ENCODE measurements at places on chromosomes 3 and 15. TPM values are rescaled to one million over a fixed set of nuclear protein-coding genes. Genes with fewer than 3 reads are reported as not detected.

GRCh38 chr3:133377396-133377795, 22.5 kb upstream of the BFSP2 start:
- no peak overlapping the region for H3K27ac ChIP-seq
- no peak overlapping the region for H3K4me3 ChIP-seq
- H3K36me3 ChIP-seq = no peaks in the 10 kb centered on the region

DNA sequence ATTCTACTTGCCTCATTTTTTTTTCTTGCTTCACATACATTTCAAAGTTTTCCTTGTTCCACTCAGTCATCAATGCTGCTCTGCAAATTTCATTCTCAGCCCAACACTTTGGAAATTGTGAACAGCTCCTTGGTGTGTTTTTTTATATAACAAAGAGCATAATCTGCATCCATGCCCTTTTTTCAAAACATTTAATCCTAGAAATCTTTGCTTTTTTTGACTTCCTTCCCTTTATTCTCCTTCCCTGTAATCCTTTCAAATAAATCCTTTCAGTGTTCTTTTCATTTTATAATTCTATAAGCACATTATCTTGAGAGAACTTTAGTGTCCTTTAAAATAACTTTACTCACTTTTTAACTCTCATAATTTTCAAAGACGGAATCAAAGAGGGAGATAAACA, 1150.8 kb downstream of the SI start:
- H3K27ac ChIP-seq = no peak overlapping the region
- no peaks in the 10 kb centered on the region for H3K36me3 ChIP-seq
- H3K27me3 ChIP-seq = no peaks in the 10 kb centered on the region
- DNase-seq = no peak
- H3K4me3 ChIP-seq = no peak overlapping the region
- H3K4me1 ChIP-seq = no peaks in the 10 kb centered on the region

GRCh38 chr15:77974416-77975331, 102.8 kb downstream of the TBC1D2B start:
- no peaks in the 10 kb centered on the region for H3K27me3 ChIP-seq
- H3K27ac ChIP-seq = no peak overlapping the region
- no peaks in the 10 kb centered on the region for H3K36me3 ChIP-seq
- DNase-seq = no peak
- no peaks in the 10 kb centered on the region for H3K4me1 ChIP-seq
- no peak overlapping the region for H3K4me3 ChIP-seq

GRCh38 chr3:156576651-156577348, 21.9 kb upstream of the SSR3 start:
- H3K36me3 ChIP-seq = no peaks in the 10 kb centered on the region
- no peak overlapping the region for H3K4me3 ChIP-seq
- peaks cover 14% of the 10 kb centered on the region for H3K27me3 ChIP-seq
- H3K27ac ChIP-seq = no peak overlapping the region
- H3K4me1 ChIP-seq = peaks cover 2% of the 10 kb centered on the region
- no peak for DNase-seq

- peaks cover 15% of the 10 kb centered on the region for H3K4me1 ChIP-seq
- no peak overlapping the region for H3K4me3 ChIP-seq
- DNase-seq = no peak
- no peak overlapping the region for H3K27ac ChIP-seq
Measured at GRCh38 chr15:80998251-80998650, 2.5 kb upstream of the TLNRD1 start.

DNA sequence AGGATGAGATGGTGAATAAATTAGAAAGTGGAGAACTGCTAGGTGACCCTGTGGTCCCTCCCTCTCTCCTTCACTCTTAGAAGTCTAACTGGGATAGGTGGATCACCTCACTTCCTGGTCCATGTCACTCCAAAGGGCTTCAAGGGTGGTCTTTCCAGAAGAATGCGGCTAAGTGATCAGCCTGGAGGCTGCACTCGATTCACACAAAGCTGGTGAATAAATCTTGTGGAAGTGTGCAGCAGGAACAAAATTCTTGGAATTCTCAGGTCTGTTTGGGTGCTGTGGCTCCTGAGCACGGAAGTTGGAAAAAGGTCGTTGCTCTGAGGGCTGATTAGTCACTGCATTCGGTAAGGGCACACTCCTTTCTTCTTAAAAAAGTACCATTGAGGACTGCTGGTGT, 46.3 kb downstream of the GASK1A start:
- H3K4me3 ChIP-seq = no peak overlapping the region
- H3K27ac ChIP-seq = no peak overlapping the region
- peaks cover 43% of the 10 kb centered on the region for H3K4me1 ChIP-seq
- peaks cover 7% of the 10 kb centered on the region for H3K36me3 ChIP-seq
- no peaks in the 10 kb centered on the region for H3K27me3 ChIP-seq
- DNase-seq = no peak

DNA sequence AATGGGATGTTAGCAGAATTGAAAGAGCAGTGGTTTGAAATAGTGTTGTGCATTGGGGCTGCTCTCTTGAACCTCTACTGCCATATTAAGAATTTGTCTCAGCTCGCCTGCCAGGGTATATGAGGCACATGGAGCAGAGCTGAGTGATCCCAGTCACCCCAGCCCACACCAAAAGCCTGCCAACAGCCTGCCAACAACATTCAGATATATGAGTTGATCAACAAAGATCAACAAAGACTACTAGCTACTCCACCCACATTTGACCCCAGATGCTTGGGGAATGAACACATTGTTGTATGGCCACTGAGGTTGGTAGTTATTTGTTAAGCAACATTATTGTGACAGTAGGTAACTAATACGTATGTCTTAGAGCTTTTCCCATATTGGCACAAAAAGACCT, 570.9 kb upstream of the IL12A start:
- no peaks in the 10 kb centered on the region for H3K36me3 ChIP-seq
- H3K27me3 ChIP-seq = no peaks in the 10 kb centered on the region
- no peak overlapping the region for H3K4me3 ChIP-seq

- no peak for DNase-seq
- peaks cover 32% of the 10 kb centered on the region for H3K36me3 ChIP-seq
- H3K27me3 ChIP-seq = no peaks in the 10 kb centered on the region
- peak overlapping the region; percentile 90 for H3K27ac ChIP-seq
Measured at GRCh38 chr15:74872702-74873035, 496 bp downstream of the SCAMP2 start.

- no peak overlapping the region for H3K27ac ChIP-seq
- H3K36me3 ChIP-seq = no peaks in the 10 kb centered on the region
- no peak overlapping the region for H3K4me3 ChIP-seq
- no peaks in the 10 kb centered on the region for H3K4me1 ChIP-seq
- H3K27me3 ChIP-seq = peaks cover 43% of the 10 kb centered on the region
- DNase-seq = no peak
Measured at GRCh38 chr3:68958932-68959331, 26.6 kb upstream of the TAFA4 start.

GRCh38 chr3:44061961-44062360, 179.7 kb upstream of the TOPAZ1 start:
- DNase-seq = no peak
- no peaks in the 10 kb centered on the region for H3K36me3 ChIP-seq
- no peak overlapping the region for H3K27ac ChIP-seq
- H3K4me1 ChIP-seq = peaks cover 24% of the 10 kb centered on the region
- no peak overlapping the region for H3K4me3 ChIP-seq

GRCh38 chr3:186599785-186600166, 13.1 kb upstream of the AHSG start:
- H3K4me1 ChIP-seq = no peaks in the 10 kb centered on the region
- H3K36me3 ChIP-seq = no peaks in the 10 kb centered on the region
- peaks cover 4% of the 10 kb centered on the region for H3K27me3 ChIP-seq
- H3K4me3 ChIP-seq = no peak overlapping the region
- DNase-seq = no peak

- H3K4me1 ChIP-seq = peaks cover 24% of the 10 kb centered on the region
- no peak overlapping the region for H3K27ac ChIP-seq
- no peaks in the 10 kb centered on the region for H3K27me3 ChIP-seq
- H3K4me3 ChIP-seq = no peak overlapping the region
- H3K36me3 ChIP-seq = peaks cover 16% of the 10 kb centered on the region
Measured at GRCh38 chr3:39086144-39086543, 21.3 kb downstream of the GORASP1 start.

- peaks cover 52% of the 10 kb centered on the region for H3K36me3 ChIP-seq
- H3K27me3 ChIP-seq = no peaks in the 10 kb centered on the region
- H3K4me1 ChIP-seq = peaks cover 5% of the 10 kb centered on the region
- H3K4me3 ChIP-seq = no peak overlapping the region
Measured at GRCh38 chr3:111648991-111649579, 53.9 kb upstream of the ZBED2 start.

- H3K27ac ChIP-seq = no peak overlapping the region
- H3K4me3 ChIP-seq = no peak overlapping the region
- peak; percentile 2 for DNase-seq
- no peaks in the 10 kb centered on the region for H3K36me3 ChIP-seq
- no peaks in the 10 kb centered on the region for H3K4me1 ChIP-seq
- H3K27me3 ChIP-seq = peaks cover 27% of the 10 kb centered on the region
Measured at GRCh38 chr15:45790325-45790943, 155.6 kb downstream of the SQOR start.

- H3K36me3 ChIP-seq = peaks cover under 1% of the 10 kb centered on the region
- H3K4me1 ChIP-seq = no peaks in the 10 kb centered on the region
- no peak for DNase-seq
- H3K27ac ChIP-seq = no peak overlapping the region
Measured at GRCh38 chr3:126834596-126835471, 130.8 kb downstream of the CHCHD6 start.

DNA sequence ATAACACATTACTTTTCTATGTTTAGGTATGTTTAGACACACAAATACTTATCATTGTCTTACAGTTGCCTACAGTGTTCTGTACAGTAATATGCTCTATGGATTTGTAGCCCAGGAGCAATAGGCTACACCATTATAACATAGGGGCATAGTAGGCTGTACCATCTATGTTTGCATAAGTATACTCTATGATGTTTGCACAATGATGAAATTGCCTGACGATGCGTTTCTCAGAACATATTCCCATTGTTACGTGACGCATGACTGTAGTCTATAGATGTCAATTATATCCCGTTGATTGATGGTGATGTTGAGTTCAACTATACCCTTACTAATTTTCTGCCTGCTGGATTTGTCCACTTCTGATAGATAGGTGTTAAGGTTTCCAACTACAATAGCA, 139.4 kb upstream of the PFN2 start:
- DNase-seq = no peak
- no peak overlapping the region for H3K4me3 ChIP-seq
- H3K36me3 ChIP-seq = no peaks in the 10 kb centered on the region
- H3K27ac ChIP-seq = no peak overlapping the region
- peaks cover 42% of the 10 kb centered on the region for H3K27me3 ChIP-seq

GRCh38 chr3:69426291-69426966, 40.5 kb upstream of the FRMD4B start:
- no peak overlapping the region for H3K4me3 ChIP-seq
- H3K27ac ChIP-seq = no peak overlapping the region
- DNase-seq = no peak
- H3K36me3 ChIP-seq = no peaks in the 10 kb centered on the region

DNA sequence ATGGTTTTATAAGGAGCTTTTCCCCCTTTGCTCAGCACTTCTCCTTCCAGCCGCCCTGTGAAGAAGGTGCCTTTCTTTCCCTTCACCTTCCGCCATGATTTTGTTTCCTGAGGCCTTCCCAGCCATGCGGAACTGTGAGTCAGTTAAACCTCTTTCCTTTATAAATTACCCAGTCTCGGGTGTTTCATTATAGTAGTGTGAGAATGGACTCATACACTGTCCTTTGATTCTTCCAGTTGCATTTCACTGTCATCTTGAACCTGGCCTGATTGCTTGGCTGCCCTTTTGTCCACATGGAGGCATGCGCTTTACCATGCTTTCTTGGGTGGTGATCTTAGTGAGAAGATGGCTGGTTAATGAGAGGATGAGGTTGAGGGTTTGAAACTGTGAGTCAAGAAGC, 23.2 kb downstream of the USP13 start:
- H3K4me3 ChIP-seq = no peak overlapping the region
- H3K4me1 ChIP-seq = peaks cover 5% of the 10 kb centered on the region
- no peak overlapping the region for H3K27ac ChIP-seq
- H3K27me3 ChIP-seq = no peaks in the 10 kb centered on the region

DNA sequence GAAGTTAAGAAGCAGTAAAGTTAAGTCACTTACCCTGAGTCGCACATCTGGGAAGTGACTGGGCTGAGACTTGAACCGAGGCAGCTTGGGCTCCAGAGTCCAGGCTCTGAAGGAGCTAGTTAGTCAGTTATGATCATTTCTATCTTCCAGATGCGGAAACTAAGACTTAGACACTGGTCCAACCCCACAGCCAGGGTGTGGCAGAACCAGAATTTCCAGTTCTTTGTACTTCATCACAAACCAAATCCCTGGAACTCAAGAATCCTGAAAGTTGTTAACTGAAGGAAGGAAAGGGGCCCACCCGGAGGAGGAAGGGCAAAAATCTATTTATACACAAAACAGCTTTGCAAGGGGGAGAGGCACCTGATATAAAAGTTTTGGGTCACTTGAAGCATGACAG, 389.9 kb downstream of the SHQ1 start:
- H3K27me3 ChIP-seq = peaks cover 15% of the 10 kb centered on the region
- H3K27ac ChIP-seq = no peak overlapping the region
- no peak for DNase-seq
- H3K4me3 ChIP-seq = no peak overlapping the region
- no peaks in the 10 kb centered on the region for H3K36me3 ChIP-seq

GRCh38 chr15:80695911-80696661, 976 bp downstream of the ABHD17C start:
- peaks cover 4% of the 10 kb centered on the region for H3K27me3 ChIP-seq
- peak; percentile 13 for DNase-seq
- peaks cover 7% of the 10 kb centered on the region for H3K36me3 ChIP-seq
- peak overlapping the region; percentile 89 for H3K4me3 ChIP-seq
- peak overlapping the region; percentile 78 for H3K27ac ChIP-seq
- peaks cover 23% of the 10 kb centered on the region for H3K4me1 ChIP-seq

DNA sequence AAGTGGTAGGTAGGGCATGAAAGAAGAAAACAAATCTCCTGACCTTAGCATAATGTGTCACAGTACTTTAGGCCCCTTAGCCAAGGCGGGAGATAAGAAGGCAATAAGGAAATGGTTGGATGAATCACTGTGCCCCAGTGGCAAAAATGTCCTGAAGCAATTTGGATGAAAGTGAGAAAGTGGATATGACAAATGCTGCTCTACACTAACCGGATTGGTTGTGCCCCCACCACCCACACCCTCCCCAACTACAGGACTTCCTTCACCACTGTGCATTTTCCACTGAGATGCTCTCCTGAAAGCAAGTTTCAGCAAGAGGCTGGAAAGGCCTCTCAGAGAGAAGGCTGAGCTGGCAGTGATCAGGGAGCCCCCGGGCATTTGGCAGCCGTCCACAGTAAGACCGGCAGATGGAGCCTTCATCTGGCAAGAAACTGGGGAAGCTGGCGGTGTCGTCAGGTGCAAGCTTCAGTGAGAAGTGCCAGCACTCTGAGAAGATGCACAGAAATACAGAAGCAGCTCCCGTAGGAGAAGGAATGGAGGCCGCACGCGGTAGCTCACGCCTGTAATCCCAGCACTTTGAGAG, 63.8 kb downstream of the ATP1B3 start:
- H3K4me1 ChIP-seq = peaks cover 14% of the 10 kb centered on the region
- DNase-seq = peak; percentile 40
- peak overlapping the region; percentile 34 for H3K27ac ChIP-seq
- no peak overlapping the region for H3K4me3 ChIP-seq
- no peaks in the 10 kb centered on the region for H3K27me3 ChIP-seq
- H3K36me3 ChIP-seq = no peaks in the 10 kb centered on the region

- peaks cover 4% of the 10 kb centered on the region for H3K27me3 ChIP-seq
- no peak for DNase-seq
- H3K4me3 ChIP-seq = no peak overlapping the region
- no peak overlapping the region for H3K27ac ChIP-seq
- H3K4me1 ChIP-seq = no peaks in the 10 kb centered on the region
Measured at GRCh38 chr3:9308298-9308990, 54.4 kb upstream of the THUMPD3 start.

Gene TERC
- 16.0 TPM for total RNA-seq

Gene GRK7
- total RNA-seq = not detected

Gene MYH15
- 0.14 TPM for total RNA-seq

Gene FAH
- 45.0 TPM for total RNA-seq

Gene TM4SF1
- total RNA-seq = not detected

Gene TP63
- not detected for total RNA-seq

Gene SIDT1
- total RNA-seq = 18.0 TPM

Gene CCR3
- total RNA-seq = not detected

Gene NPAP1
- total RNA-seq = not detected

Gene SLC2A2
- total RNA-seq = not detected

Gene HIGD1A
- 83.1 TPM for total RNA-seq

Gene GOLGA8J
- not detected for total RNA-seq
